Left ventricle myocardium inferior (tissue), 1 donor: ENCODE measurements at places on chromosomes 16 and 17. TPM values are rescaled to one million over a fixed set of nuclear protein-coding genes. Genes with fewer than 3 reads are reported as not detected.

GRCh38 chr17:39719563-39720355 is 10.6 kb downstream of the MIEN1 start:
- DNase-seq: no peak

DNA sequence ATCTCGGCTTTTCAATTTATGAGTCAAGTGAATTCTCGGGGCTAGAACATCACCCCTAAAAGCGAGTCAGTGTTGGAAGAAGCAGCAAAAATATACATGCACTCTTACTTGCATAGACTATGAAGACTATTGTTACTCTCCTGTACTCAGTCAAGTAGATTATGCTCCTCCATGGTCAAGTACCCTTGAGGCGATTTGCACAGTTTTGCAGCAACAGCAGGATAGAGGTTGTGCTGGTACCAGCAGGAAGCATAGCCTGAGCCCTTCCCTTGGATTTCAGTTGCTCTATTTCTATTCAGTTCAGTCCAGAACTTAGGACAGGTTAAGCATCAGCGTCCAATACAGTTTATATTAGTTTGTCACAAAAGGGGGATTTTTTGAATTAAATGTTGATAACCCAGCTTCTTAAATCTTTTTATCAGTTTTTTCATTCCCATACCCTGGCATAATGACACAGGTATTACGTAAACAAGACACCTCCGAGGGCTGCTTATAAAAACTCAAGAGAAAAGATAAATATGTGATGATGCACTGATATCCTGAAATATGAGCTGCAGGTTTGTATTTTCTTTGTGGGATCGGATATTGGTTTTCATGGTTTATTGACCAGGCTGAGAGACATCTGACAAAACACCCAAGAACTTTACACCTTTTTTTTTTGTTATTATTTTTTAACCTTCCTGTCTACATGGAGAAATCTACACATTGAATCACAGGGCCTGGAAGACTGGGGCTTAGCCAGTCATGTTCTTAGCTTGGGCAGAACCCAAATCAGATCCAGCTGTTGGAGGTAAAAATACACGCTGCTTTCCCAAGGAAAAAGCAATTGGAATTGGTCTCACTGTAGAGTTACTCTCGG is 144.1 kb downstream of the PITPNC1 start:
- no peak for DNase-seq

DNA sequence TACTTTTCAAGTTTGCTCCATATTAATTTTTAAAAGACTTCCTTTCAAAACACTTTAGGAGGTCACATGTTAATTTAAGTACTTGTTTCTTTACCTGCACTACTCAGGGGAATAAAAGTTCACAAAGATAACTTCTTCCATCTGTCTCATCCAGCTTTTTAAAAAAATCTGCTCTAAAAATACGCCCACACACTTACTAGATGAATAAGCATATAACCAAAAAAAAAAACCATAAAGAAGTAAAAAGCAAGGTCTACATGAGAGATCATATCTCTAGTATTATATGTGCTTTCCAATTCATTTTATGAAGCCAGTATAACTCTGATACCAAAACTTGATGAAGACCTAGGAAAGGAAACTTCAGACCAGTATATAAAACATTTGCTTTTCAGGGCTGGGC is 17.2 kb downstream of the SKAP1 start:
- no peak for DNase-seq

- no peak for DNase-seq
These were observed 29.0 kb downstream of the KATNB1 start for GRCh38 chr16:57764341-57765159.

- DNase-seq: no peak
These were observed 43.4 kb upstream of the ANKFN1 start for GRCh38 chr17:56109836-56110235.

- DNase-seq: peak; percentile 67
These were observed 40.6 kb downstream of the MIS12 start for GRCh38 chr17:5526821-5527598.

- peak; percentile 77 for DNase-seq
These were observed 13.6 kb upstream of the EEF2K start for GRCh38 chr16:22192261-22193062.

DNA sequence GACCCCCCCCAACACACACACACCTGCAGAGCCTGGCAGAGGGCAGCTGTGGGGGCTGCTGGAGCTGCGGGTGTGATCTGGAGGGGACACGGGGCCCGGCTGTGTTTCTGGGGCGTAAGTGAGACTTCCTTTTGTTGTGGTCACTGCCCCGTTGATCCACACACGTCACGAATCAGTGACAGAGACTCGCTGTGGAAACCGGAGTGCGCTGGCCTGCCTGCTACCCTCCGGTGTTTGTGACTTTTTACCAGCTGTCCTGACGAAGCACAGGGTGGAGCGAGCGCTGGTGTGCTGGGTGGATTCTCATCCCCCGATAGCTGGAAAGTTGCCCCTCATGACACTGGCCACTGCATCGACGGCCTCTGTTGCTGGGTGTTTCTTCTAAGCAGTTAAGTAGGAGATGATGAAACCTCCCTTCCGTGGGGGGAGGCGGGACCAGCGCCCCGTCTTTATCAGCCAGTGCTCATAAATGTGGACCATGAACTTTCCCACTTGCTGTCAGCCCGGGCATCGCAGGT is 2.3 kb downstream of the METRNL start:
- DNase-seq: no peak

DNA sequence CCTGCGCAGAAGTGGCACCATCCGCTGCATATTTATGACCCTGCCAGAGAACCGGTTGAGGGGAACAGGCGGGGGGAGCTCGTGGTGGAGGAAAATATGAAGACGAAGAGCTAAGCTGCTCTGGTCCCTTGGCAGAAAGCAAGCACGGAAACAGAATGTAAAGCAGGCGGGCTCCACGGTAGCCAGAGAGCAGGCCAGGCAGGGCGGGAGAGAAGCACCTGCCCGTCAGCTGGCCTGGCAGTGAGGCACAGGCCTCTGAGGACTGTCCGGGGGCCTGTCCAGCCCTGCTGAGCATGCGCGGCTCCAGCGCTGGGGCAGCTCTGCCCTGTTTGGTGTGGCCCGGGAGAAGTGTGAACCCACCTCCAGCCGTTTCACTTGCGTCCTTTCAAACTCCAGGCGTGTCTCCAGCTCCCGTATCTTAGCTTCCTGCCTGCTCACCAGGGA is 46.7 kb downstream of the PIPOX start:
- peak; percentile 33 for DNase-seq

- no peak for DNase-seq
These were observed 315.4 kb downstream of the MAP2K6 start for GRCh38 chr17:69729944-69730343.

DNA sequence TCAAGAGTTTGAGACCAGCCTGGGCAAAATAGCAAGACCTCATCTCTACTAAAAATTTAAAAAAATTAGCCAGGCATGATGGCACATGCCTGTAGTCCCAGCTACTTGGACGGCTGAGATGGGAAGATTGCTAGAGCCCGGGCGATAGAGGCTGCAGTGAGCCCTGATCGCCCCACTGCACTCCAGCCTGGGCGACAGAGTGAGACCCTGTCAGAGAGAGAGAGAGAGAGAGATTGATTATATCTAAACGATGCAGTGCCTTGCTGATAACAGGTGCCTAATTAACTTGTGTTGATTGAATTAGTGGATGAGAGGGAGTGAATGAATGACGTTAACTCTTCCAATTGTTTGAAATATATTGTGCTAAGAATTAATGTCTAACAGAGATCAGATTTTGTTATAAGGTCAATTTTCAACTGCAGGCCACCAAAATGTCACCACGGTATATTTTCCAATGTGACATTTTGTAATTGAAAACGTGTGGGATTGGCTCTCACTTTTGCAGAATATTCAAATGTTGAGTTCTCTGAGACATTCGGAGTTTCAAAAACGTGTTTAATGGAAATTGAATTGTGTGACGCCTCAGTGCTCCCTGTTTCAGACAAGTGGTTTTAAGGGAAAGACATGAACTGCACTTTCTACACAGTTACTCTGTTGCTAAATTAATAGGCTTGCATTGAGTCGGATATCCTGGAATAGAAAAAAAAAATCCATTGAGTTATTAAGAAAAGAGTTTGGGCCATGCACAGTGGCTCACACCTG is 53.6 kb downstream of the ABAT start:
- DNase-seq: no peak

- DNase-seq: no peak
These were observed 7.2 kb downstream of the SUPT4H1 start for GRCh38 chr17:58344791-58345157.

DNA sequence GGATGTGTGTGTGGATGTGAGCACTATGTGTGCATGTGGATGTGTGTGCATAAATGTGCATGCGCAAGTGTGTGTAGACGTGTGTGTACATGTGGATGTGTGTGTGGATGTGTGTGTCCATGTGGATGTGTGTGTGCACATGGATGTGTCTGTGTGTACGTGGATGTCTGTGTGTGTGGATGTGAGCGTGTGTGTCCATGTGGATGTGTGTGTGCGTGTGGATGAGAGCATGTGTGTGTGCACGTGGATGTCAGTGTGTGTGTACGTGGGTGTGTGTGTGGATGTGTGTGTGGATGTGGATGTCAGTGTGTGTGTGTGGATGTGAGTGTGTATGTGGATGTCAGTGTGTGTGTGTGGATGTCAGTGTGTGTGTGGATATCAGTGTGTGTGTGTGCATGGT is 63.6 kb upstream of the DOC2B start:
- peak; percentile 2 for DNase-seq

DNA sequence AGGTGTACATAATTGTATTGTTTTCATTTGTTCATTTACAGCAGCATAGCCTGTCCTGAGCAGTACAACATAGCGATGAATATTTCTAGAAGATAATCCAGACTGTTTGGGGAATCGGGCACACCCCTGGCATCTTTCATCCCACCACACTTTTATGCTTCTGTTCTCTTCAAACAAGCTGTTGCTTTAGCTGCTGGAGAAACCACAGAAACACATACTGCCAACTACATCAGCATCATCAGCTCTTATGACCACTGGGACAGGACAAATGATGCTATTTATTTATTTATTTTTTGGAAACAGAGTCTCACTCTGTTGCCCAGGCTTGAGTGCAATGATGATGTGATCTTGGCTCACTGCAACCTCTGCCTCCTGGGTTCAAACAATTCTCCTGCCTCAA is 22.6 kb upstream of the HAPSTR1 start:
- no peak for DNase-seq

DNA sequence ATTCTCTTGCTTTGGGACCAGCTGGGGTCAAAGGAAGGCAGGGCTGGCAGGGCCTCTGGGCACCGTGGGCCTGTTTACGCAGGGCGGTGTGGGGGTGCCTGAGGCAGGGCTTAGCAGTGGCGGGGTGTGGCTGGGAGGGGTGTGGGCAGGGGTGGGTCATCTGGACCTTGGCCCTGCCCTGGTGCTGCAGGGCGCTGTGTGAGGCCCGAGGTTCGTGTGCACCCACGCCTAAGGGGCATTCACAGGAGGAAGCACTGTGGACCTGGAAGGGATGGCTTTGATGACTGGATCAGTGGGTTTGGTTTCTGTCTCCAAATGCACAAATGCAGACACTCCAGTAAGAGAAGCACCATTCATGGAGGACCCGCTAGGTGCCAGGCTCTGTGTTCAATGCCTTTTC is 37.3 kb downstream of the BCO1 start:
- DNase-seq: no peak

DNA sequence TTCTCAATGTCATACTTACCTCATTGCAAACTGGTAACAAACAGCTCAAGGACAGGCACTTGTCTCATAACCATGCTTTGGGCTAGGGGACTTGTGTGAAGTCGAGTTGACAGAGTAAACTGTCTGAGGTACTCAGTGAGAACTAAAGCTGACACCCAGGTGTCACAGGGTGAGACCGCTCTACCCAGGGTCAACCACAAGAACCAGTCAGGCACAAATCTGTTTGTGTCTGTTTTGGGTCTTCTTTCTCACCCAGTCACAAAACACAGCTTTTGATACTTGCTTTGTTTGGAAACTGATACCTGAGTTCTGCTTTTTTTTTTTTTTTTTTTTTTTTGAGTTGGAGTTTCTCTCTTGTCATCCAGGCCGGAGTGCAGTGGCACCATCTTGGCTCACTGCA is 161.1 kb downstream of the STX8 start:
- DNase-seq: no peak

Gene GNG13
- not detected for total RNA-seq

Gene PNMT
- 7.6 TPM for total RNA-seq

Gene C16orf74
- 2.3 TPM for total RNA-seq

Gene SLC35G6
- not detected for total RNA-seq

Gene CDH1
- total RNA-seq: 0.11 TPM

Gene CTRB2
- not detected for total RNA-seq

Gene KRTAP2-3
- total RNA-seq: not detected

Gene POLG2
- total RNA-seq: 9.7 TPM

Gene KCNH6
- total RNA-seq: not detected

Gene SLC4A1
- total RNA-seq: not detected

Gene NOTUM
- total RNA-seq: not detected
